ENCODE measurements at places on chromosomes 2 and 18. TPM values are rescaled to one million over a fixed set of nuclear protein-coding genes. Genes with fewer than 3 reads are reported as not detected.

C2orf81 gene
- 12.3 TPM for total RNA-seq

MC4R gene
- total RNA-seq = not detected

GCG gene
- not detected for total RNA-seq

ALK gene
- 0.30 TPM for total RNA-seq

GCC2 gene
- 83.6 TPM for total RNA-seq

MAP2 gene
- total RNA-seq = 51.3 TPM

GCKR gene
- 0.24 TPM for total RNA-seq

DTNA gene
- 19.2 TPM for total RNA-seq

TRIM43 gene
- not detected for total RNA-seq

ANKRD30B gene
- not detected for total RNA-seq

GRCh38 chr2:221042926-221043325, 529.2 kb downstream of the EPHA4 start:
- DNase-seq = no peak

GRCh38 chr2:19722531-19722971, 179.2 kb downstream of the TTC32 start:
- no peak for DNase-seq

DNA sequence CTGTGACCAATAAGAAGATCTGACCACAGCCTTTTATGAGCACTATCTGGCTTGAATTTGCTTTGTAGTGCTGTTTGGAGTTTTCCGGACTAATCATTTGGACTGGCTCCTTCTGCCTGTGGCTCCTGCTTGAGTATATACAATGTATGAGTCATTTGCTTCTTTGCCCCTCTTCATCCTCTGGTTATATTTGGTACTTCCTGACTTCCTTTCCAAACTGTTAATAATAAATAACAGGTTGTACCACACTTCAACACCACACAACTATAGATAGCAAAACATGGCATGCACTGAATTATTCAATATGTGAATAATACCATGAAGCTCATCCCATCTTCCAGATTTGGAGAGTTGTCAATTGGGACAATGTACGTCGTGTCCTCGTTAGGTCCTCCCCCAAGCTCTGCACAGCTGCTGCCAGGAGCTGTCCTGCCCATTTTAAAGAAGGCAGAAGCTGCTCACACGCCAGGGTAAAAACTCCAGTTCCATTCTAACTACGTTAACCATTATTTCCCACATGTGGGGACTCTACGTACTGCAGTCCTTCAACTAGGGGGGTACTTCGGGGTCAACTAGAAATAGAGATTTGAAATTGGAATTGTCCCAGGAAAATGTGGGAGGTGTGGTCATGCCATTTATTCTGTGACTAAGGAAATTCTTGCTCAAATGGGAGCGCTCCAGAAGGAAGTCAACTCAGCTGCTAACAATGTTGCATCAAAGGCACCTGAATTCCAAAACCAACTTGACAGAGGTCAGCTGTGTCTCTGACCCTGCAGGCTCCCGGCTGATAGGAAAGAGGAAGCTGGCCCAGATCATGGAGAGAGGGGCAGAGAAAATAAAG, 38.1 kb downstream of the ST8SIA5 start:
- DNase-seq = no peak

DNA sequence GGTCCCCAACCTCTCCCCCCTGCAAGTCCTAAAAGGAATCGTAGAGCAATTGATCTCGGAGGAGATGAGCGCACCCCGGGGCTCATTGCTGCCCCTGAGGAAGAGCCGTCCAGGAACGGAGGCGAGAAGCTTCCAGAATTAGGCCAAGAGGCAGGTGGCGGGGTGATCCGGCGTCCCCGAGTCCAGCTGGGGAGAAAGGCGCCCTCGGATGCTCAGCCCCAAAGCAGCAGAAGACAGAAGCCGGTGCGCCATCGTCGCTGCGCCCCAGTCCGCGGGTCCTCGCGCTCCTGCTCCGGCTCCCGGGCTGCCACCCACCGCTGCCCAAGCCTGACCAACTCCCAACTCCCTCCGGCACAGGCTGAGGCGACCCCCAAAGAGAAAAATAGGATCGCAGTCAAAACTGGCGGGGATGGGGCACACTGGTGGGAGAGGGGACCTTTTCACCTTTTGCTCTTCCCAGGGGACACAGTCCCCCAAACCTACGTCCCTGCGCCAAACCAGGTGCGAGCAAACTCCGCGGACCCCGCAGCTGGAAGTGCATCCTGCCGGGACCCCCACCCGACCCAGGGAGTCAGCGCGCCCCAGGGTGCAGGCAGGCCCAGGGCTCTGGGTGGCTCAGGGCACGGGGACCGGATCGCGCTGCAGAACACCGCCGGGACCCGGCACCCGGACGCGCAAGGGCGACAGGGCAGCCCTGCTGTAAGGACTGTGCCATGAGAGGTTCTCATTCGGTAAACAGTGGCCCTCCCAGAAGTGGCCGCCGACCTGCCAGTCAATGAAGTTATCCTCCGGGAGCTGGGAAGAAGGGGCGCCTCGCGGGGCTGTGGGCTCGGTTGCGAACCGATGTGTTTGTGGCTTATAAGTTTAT, 8.4 kb upstream of the MEIS1 start:
- peak; percentile 71 for DNase-seq

GRCh38 chr18:54852780-54853675, 24.8 kb downstream of the RAB27B start:
- DNase-seq = no peak

- DNase-seq = no peak
Observed at GRCh38 chr2:71829008-71829407, 318.7 kb downstream of the CYP26B1 start.

DNA sequence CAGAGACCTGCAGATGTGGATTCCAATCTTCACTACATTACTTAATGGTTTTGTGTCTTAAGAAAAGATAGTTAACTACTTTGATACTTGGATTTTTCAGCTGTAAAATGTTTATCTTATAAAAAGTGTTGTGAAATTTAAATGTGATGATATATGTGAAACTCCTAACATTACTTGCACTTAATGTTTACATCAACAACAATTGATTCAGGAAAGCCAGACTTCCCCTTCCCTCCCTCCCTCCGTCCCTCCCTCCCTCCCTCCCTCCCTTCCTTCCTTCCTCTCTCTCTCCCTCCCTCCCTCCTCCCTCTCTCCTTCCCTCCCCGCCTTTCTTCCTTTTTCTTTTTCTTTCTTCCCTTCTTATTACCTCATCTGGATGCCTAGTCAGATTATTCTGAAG, 773.9 kb upstream of the FAM98A start:
- DNase-seq = no peak

GRCh38 chr2:207110310-207110709, 55.4 kb downstream of the KLF7 start:
- DNase-seq = no peak

DNA sequence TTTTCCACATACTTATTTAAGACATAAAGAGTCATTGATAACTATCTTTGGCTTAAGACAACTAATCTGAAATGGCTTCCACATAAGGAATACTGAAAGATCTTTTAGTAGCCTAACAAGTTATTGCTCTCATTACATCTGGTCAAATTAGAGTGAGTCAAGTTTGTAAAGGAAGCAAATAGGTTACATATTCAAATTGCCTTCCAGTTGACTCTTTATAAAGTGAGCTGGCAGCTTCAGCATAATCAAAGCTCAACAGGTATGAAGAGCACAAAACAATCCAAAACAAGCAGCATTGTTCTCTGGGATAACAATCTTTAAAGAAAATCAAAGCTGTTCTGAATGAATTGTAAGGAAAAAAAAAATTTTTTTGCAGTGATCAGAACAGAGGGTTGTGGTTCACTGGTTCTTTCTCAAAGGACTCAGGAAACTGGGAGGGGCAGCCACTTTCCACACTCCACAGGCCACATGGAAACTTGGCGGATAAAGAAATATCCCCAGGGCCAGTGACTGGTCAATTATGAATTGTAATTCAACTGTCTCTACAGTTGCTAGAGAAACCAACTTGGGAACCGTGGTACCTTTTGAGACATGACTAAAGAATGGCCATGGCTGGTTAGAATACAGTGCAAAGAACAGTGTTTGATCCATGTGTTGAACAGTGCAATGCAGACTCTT, 369.3 kb upstream of the KCNH7 start:
- DNase-seq = no peak

DNA sequence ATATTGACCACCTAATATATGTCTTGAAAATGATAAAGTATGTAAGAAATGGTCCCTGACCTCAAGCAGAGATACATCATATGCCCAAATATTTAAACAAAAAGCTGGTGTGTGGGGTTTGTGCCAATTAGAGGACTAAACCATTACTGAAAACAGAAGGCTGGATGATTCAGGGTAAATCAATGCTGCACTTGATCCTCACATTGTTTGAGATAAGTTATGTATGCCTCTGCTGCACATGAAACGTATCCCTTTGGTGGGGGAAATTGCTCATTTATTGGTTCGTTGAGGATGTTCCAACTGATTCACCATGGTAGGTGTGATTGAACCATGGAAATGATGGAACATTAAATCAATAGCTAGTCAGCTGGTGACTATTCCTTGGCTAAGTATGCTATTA, 24.7 kb upstream of the DARS1 start:
- no peak for DNase-seq

DNA sequence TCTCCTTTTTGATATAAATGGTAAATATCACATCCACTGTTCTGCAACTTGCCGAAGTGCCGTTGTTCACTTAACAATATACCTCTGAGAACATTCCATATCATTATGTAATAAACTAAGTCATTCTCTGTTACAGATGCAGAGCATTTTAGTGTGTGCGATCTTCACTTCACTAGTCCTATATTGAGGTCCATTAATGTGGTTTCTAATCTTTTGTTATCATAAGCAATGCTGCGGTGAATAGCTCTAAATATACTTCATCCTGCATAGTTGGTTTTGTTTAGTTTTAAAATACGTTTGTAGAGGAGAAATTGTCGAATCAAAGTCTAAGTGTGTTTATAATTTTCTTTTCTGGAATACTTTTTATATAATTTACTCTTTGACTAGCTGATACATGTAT, 280.3 kb upstream of the TRIB2 start:
- no peak for DNase-seq

GRCh38 chr18:48719974-48720654, 181.3 kb downstream of the CTIF start:
- DNase-seq = no peak

DNA sequence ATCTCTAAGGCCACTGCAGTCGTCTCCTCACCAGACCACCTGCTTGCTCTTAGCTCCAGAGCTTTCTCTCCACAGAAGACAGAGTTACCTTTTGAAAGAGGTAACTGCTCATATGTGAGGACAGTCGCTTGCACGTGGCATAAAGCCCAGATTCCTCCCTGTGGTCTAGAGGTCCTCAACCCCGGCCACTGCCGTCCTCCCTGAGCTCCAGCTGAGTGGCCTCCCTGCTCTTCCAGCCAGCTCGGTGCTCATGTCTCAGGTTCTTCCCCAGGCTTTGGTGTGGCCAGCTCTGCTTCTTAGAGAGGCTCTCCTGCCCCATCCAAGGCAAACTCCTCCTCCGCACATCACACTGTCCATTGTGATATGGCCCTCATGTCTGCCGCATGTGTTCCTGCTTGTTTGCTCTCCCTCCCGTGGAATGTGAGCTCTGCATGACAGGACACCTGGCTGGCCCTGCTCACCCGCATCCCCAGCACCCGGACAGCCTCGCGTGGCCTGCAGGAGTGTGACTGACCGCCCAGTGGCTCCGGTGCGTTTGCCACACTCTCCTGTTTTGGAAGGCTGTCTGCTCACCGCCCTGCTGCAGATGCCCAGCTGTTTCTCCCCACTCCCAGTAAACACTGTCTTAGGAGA, 91.5 kb upstream of the LDLRAD4 start:
- peak; percentile 51 for DNase-seq

DNA sequence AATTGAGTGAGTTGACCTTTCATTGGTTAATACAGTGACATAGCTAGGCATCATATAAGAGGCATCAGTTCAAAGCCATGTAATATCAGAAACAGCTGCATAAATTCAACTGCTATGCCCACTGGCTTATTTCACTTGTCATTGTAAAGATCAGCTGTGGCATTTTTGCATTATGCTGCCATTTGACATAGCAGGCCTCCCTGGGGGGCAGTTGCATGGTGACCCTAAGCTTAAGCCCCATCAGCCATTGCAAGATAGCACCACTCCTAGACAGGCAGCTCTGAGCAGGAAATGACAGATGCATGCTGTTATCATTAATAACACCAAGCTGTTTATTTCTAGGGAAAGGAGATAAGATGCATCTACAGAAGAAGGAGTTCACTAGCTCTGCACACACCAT, 233.4 kb upstream of the CNTNAP5 start:
- DNase-seq = no peak

DNA sequence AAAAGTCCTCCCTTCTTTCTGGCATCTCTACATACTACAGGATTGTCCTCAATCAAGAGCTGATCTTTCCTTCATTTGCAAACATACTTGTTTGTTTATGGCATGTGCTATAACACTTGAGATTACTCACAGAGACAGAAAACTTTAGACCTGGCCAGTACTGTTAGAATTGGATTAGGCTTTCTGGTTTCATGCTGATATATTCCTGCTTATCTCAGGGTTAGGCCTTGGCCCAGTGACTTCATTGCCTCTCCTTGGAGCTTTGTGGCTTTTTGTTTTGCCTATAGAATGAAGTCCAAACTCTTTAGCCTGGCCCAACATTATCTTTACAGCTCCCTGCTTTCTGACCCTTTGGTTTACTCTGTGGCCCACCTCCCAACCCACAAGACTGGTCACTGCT, 363.3 kb downstream of the ALK start:
- DNase-seq = no peak

GRCh38 chr2:209473930-209474419, 50.1 kb downstream of the MAP2 start:
- DNase-seq = no peak

DNA sequence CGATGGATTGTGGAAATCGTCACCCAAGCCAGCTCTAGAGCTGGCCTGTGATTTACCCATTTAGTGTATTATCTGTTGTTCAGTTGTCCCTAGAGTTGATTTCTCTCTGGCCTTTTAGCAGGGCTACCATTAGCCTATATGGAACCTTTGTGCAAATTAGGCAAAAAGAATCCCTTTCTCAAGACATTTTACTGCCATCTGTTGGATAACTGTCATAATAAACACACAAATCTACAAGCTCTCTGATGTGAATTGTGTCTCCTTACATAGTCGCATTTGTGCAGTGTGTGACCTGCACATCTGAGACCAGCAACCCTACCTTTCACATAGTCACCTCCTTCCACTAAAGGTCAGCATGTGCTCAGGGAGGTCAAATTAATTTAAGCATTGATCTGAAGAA, 34.0 kb downstream of the LOXHD1 start:
- DNase-seq = no peak

GRCh38 chr18:27311114-27311513, 126.0 kb upstream of the CHST9 start:
- DNase-seq = no peak

DNA sequence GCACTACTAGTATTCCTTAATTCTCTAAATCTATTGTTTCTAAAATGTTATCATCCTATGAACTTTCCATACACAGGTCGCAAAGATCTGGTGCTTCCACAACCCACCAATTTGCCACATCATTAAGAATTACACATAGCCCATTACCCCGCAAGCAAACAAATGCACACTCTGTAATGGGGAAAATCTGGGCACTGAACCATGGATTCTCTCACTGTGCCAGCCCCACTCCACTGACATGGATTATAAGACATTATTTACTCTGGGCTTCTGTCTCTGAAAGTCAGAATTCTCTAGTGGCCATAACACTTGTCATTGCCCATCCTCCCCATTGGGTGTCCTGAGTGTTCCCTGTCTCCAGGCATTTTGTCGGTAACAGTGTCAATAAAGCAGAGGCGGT, 537.1 kb downstream of the EPHA4 start:
- DNase-seq = no peak
